ENCODE measurements at places on chromosomes 7 and 10.

DNA sequence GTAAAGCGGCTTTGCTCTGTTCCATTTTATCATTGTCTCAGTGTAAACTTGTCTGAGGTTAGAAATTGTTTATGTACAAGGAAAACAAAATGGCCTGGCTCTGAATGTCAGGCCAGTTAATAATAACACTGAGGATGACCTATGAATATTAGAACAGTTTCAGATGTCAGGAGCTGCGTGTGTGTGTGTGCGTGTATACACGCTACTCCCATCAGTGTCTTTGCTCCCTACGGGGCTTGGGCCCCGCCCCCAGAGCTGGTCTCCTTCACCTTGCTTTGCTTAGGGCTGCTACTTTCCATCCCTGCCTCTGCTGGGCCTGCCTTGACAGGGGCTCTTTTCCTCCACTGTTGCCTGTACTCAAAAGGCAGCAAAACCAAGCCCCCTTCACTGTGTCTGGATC, 142.3 kb upstream of the BET1 start:
- DNase-seq, result no peak

DNA sequence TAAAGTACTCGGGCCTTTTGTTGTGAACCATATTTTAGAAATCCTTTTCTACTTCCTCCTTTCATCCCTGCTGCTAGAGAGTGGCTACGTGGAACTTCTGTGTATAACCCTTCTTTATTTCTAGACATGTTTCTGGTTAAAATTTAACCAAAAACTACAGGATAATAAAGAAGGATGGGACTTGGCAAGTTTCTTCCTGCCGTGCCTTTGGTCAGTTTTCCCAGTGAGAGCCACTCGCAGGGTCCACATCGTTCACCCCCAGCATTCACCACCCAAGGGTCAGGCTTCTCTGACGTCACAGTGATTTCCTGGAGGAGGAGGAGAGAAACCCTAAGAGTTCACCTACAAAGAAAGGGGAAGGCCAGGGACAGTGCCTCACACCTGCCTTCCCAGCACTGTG, 45.4 kb downstream of the NKX6-2 start:
- DNase-seq, result no peak

GRCh38 chr10:94546901-94547185, 1.3 kb downstream of the HELLS start:
- DNase-seq, result no peak

- DNase-seq, result no peak
Measured at GRCh38 chr10:31456468-31456867, 137.5 kb downstream of the ZEB1 start.

GRCh38 chr10:78752708-78753107, 316.1 kb upstream of the ZMIZ1 start:
- DNase-seq, result no peak

DNA sequence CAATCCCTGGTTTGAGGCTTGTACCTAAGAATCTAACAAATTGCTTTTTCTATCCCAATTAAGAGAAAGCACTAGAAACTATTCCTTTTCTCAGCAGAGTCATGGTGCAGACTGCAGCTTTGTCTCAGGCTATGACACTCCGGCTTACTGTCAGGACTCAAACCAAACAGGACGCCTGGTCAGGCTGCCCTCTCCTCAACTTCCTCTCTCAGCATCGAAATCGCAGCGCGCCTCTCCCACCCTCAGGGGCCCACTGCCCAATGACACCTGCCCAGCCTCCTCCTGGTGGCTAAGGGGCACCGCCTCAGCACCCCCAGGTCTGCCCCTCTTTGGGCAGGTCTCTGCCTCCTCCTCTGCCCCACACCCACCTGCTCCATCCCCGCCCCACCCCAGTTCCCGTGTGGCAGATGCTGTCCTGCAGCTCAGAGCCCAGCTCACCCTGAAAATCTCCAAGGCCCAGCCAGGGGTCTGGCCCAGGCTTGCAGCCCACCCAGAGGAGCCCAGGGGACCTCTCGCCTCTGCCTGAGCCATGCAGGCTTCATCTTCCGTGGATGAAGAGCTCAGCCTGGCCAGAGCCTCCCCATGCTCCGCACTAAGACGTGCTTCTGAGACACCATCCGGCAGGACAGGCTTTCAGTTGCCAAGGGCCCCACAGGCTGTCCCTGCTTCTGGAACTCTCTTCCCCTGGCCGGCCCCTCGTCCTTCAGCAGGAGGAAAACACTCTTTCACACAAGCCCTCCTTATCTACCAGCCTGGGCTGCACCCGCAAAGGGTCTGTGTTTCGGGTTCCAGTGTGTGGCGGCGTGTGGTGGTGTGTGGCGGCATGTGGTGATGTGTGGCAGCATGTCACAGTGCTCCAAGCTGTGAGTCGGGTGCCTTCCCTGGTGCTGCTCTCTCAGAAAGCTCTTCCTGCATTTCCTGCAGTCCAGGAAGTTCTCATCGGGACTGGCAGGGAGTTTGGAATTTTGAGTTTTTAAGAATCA, 16.4 kb upstream of the PTPRN2 start:
- no peak for DNase-seq

GRCh38 chr10:12583891-12584595, 234.7 kb downstream of the CAMK1D start:
- DNase-seq, result no peak

GRCh38 chr7:24201226-24201625, 82.8 kb upstream of the NPY start:
- no peak for DNase-seq

GRCh38 chr10:32269343-32270100, 77.4 kb downstream of the EPC1 start:
- DNase-seq, result no peak

DNA sequence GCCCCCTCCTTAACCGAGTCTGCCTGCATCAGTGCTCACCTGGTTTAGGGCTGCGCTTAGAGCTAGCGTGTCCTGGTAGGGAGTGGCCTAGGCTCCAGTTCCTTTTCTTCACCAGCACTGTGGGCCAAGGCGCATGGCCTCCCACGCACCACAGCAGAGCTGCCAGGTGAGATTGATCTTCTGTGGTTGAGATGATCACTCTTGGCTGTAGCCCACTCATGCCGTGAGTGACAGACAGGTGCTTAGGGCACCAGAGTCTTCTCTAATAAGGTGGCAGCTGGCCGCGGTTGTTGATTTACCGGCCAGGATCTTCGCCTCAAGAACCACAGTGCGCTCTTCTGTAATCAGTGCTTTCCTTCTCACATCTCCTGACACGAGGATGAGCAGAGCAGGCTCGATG, 157.2 kb upstream of the INSYN2A start:
- no peak for DNase-seq

- DNase-seq, result no peak
Measured at GRCh38 chr10:29588629-29589421, 45.9 kb downstream of the SVIL start.

DNA sequence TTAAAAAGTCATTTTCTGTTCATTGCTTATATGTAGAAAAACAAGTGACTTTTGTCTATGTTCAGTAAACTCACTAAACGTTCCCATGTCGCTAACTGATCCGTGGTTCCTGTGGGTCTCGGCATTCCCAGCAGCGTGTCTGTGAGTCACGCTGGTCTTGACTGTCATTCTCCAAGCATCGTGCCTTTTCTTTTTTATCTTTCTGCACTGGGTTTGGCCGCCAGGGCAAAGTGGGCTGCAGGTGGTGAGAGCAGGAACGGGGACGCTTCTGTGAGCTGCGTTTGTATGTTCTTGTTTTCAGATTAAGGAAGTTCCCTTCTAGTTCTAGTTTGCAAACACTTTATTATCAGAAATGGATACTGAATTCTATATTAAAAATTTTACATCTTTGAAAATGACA, 6.8 kb upstream of the SCART1 start:
- DNase-seq, result no peak

DNA sequence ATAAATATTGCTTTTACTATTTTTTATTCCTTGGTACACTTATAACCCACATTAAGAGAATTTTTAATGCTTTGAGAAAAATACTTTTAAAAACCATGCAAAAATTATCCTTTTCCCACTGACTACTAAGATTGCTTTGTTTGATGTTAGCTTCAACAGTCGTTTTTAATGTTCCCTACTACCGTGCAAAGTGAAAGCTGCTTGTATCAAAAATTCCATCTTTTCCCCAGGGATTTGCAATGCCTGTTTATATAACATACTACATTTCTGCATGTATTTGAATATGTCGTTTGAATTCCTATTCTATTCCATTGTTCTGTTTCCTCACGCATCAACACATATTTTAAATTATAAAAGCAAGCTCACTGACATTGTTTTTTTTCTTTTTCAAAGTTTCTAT, 54.4 kb downstream of the TFPI2 start:
- no peak for DNase-seq

DNA sequence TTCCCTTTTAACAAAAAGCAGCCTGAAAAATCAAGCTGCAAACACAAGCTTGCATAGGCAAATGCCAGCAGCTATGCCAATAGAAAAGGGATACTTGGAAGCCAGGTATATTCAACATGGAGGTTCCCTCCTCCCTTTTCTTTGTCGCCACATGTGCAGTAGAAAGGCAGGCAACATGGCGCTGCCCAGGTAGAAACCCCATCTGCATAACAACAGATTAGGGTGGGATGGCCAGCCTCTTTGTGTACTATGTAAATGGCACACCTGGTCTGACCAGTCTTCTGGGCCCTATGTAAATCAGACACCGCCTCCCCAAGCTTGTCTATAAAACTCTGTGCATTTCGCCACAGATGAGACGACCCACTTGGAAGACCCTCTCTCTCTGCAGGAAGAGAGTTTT, 58.1 kb downstream of the CCDC3 start:
- DNase-seq, result no peak

DNA sequence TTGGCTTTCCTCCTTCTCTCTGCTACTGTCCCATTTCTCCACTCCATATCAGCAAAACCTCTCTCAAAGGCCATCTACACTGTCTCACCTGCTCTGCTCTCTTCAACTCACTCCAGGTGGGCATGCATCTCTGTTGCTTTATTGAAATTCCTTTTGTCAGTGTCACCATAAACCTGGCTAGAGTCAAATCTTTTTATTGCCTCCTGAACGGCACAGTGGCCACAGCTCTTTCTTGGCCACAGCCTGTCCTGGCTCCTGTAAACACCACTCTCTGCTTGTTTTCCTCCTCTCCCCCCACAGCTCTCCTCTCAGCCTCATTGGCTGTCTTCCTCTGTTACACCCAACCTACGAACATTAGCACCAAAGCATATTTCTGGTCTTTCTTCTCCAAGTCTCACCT, 31.1 kb upstream of the TMEM273 start:
- DNase-seq, result no peak

- no peak for DNase-seq
Measured at GRCh38 chr7:84837405-84837804, 349.5 kb downstream of the SEMA3D start.

- DNase-seq, result peak; percentile 52
Measured at GRCh38 chr10:88553116-88553752, 29.9 kb downstream of the RNLS start.

DNA sequence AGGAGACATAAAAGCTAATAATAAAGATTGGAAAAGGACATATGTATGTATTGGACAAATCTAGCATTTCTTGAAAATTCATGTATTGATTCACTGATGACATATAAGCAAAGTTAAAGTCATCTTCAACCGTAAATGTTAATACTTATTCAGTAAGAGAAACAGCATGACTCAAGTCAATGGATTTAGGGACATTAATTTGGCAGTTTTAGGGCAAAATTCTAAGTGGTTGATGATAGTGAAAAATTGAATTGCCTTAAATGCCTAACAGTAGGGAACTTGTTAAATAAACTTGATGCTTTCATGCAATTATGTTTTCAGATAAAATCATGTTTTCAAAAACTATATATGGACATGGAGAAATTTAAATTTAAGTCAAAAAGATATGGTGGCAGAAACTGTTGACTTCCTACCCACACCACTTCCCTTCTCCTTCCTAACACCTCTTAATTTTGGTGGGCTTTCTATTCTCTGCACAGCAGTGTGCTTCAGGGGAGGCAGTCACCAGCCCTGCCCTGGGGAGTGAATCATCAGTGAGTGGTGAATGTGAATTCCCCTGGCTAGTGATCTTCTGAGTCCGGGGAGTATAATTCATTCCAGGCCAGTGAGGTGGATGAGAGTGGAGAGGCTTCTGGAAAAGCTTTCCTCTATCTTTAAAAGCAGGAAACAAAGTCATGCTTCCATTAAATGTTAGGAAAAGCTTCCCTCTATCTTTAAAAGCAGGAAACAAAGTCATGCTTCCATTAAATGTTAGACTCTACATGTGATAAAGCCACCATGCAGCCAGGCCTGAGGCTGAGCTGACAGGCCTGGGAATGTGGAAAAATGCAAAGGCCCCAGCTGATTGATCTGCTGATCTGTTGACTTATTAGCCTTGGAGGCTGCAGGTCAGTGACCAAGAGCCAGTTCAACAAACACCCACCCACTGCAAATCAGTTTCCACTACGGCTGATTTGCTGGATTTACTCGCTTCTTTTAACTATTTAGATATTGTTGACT, 25.2 kb upstream of the ITGB1 start:
- no peak for DNase-seq

- DNase-seq, result no peak
Measured at GRCh38 chr10:11358011-11358410, 253.4 kb downstream of the USP6NL start.

GRCh38 chr7:130346177-130346905, 1.7 kb downstream of the CPA5 start:
- DNase-seq, result no peak

Measured in CD4-positive, alpha-beta memory T cell (primary cell).